COLO829 (cell line): ENCODE measurements at places on chromosomes 6 and 20.

DNA sequence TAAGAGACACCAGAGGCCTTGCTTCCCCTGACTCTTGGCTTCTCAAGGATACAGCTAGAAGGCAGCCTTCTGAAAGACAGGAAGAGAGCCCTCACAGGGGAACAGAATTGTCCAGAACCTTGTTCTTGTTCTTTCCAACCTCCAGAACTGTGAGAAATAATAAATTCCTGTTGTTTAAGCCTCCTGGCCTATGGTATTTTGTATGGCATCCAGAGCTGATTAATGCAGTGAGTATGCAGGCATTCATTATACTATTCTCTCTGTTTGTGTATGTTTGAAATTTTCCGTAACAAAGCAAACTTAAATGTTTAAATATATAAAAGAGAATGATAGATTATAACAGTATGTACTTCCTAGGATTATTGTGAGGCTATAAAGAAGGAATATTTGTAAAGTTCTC lies 903.4 kb upstream of the FLRT3 start:
- no peak for DNase-seq

DNA sequence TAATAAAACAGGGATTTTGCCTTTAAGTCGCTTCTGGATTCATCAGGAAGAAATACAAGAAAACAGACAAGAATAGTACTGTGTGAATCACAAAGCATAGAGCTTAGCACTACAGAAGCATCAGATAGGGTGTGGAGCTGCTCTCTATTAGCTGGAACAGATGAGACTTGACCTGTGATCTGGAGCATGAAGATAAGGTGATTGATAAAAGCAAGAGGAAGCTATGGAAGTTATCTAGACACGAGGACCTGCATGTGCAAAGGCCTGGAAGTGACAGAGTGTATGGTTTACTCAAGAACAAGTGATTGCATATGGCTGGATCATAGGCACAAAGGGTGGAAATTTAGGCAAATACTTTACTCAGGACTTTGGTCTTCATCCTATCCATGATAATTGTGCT lies 112.9 kb upstream of the MLIP start:
- DNase-seq, result no peak

DNA sequence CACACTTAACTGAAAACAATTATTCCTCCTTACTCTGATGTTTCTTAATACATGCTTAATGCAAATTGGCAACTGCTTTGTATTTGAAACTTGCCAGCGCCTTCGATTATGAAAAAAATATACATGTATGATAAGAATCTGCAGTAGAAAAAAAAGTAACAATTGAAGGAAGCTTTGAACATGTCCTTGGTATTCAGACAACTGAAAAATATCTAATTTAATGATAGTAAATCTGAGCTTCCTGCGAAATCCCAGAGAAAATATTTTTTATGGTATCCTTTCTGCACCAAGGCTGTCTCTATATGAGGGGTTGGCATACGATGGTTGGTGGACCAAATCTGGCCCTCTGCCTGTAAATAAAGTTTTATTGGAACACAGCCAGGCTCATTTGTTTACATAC lies 186.2 kb downstream of the HDGFL1 start:
- DNase-seq, result no peak

DNA sequence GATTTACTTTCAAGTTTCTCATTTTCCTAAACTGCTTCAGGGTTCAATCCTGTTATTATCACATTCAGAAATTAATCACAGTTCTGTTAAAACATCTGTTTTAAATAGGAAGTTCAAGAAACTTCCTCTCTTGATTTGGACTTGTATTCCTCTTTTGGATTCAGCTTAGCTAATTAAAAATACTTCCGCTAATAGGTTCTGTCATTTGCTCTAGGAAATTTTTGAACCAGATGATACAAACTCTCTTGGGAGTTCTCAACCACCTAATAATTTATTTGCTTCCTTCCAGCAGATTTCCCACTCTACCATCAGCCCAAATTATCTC lies 15.9 kb upstream of the TMEM30A start:
- no peak for DNase-seq
